ENCODE measurements at places on chromosomes 2 and 18.
A peak's percentile ranks its signal among the peaks of the same experiment; 100 is the strongest.

GRCh38 chr2:112566104-112566503 lies 18.3 kb upstream of the CHCHD5 start:
- DNase-seq, result no peak

DNA sequence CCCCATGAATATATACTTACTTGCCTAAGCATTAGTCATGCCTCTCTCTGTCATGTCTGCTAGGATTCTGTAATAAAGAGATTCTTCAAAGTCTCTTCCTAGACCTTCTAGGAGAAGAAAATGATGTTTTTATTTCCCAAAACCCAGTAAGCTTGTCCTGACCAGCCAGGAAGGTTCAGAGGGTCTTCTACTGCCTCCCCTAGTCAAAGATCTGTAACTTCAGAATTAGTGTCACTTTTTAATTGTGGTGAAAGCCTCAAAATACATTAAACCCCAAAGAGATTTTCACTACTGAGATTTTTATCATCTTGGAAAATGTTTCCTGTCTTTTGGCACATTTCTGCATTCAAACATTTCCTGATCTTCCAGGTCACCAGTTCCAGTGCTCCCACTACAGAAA lies 232.9 kb upstream of the STK17B start:
- peak; percentile 37 for DNase-seq

DNA sequence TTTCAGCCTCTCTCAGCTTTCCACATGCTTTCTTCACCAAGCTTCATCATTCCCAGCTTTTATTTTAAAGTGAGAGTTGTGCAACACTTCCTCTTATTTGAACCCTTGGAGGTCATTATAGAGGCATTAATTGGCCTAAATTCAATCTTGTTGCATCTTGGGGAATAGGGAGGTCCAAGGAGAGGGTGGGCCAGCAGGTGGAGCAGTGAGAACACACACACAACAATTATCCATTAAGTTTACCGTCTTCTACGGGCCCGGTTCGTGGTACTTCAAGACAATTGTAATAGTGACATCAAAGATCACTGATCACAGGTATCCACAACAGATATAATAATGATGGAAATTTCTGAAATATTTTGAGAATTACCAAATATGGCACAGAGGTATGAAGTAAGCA lies 457.2 kb upstream of the SMIM21 start:
- no peak for DNase-seq

GRCh38 chr18:76345901-76346300 lies 149.1 kb downstream of the ZNF516 start:
- no peak for DNase-seq

DNA sequence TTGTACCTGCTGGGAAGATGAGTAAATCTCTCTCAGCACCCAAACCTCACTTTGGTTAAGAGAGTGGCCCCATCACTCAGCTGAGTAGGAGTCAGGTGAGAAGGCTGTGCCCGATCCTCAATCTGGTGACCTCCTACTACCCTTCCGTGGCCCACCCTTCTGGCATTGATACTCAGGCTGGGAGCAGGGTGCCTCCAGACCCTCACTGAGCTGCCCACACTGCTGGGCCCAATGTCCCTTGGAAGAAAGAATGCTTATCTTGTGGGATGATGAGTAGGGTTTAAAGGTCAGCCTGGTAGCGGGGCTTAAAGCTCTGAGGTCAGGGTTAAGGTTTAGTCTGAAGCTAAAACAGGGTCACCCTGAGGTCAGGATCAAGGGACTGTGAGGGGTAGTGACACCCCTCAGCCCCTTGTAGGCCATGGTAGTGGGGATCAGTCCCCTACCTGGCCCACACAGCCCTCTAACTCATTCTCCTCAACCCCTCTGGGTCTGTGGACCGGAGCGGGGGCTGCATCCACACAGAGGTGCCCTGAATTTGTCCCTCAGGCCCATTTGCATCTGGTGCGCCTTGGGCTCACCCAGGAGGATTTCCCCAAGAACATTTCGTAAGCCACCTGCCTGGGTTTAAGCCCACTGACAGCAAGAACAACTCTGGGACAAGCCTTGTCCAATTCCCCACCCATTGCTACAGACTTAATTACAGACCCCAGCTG lies 123.8 kb downstream of the CYP26B1 start:
- no peak for DNase-seq

DNA sequence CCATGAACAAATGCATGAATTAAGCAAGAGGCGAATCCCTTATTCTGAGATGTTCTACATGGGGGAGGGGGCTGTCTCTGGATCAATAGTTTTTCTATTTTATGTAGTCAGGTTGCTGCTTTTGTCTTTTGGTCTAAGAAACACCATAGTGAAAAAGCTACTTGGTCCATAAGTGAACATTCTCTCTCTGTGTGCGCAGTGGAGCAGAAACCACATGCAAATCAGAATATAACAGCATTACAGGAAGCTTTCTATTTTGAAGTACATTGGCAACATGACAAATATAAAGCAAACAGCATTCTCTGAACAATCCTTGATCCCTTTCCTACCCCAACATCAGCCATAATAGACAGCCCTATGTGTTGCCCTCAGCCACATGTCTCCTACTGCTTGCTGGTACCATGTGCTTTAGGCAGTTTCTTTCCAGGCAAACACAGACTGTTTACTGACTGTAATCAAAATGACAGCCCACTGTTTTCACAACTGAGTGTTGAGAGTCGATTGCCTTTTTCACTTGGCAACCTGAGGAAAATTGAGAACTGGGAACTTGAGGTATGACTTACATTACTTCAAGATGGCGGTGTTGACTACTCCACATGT lies 10.6 kb downstream of the SCN3A start:
- DNase-seq, result no peak

- peak; percentile 51 for DNase-seq
Observed at GRCh38 chr18:2618009-2618408, 37.5 kb upstream of the SMCHD1 start.

DNA sequence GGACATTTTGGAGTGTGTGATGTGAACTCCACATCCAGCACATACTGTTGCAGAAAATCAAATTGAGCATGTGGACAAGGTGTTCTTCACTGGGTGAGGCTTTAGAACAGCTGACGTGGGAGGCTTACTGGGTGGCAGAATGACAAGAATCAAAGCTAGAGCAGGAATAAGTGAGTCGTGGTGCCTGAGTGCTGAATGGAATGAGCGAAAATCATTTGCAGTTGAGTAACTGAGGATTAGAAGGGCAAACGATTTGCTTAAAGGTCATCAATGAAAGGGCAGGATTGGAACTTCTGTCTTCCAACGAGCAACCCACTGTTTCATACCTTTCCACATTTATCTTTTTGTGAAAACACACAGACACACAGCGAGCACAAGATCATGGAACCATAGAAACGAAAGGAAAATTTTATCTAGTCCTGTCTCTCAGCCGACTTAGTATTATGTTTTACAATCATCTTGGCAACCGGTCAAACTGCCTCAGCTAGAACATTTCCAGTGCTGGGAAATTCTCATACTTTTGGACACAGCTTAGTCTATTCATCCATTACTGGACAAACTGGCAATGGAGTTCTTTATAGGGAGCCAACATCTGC lies 7.2 kb upstream of the DAW1 start:
- DNase-seq, result no peak

- DNase-seq, result no peak
Observed at GRCh38 chr2:33013684-33014110, 66.9 kb downstream of the LTBP1 start.

GRCh38 chr2:224401641-224402342 lies at the start of gene FAM124B:
FAM124B (minus strand) TSS chr2:224402107; CDS start chr2:224401768, 339 bp downstream.
- DNase-seq, result peak; percentile 24

DNA sequence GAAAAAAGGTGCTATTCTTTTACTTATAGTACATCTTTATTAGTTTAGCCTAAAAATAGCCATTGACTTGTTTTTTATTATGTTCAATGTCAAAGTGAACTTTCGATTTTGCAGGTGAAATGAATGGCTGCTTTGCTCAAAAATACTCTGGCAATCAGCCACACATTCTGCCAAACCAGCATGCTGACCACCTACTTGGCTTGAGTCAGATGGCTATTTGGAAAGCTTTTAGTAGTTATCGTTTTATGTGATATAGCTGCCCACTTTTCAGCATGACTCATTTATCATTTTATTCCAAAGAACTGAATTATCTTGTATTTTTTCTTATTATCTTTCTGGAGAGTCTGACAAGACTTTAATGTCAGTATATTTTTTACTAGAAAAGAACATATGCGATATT lies 1615.8 kb upstream of the TMEFF2 start:
- DNase-seq, result no peak

DNA sequence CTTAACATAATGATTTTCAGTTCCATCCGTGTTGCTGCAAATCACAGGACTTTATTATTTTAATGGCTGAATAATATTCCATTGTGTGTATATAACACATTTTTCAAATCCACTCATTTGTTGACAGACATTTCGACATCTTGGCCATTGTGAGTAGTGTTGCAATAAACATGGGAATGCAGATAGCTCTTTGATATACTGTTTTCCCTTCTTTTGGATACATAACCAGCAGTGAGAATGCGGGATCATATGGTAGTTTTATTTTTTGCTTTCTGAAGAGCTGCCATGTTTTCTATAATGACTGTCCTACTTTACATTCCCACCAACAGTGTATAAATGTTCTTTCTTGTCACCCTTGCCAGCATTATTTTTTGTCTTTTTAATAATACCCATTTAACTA lies 420.3 kb upstream of the CHAC2 start:
- DNase-seq, result no peak

DNA sequence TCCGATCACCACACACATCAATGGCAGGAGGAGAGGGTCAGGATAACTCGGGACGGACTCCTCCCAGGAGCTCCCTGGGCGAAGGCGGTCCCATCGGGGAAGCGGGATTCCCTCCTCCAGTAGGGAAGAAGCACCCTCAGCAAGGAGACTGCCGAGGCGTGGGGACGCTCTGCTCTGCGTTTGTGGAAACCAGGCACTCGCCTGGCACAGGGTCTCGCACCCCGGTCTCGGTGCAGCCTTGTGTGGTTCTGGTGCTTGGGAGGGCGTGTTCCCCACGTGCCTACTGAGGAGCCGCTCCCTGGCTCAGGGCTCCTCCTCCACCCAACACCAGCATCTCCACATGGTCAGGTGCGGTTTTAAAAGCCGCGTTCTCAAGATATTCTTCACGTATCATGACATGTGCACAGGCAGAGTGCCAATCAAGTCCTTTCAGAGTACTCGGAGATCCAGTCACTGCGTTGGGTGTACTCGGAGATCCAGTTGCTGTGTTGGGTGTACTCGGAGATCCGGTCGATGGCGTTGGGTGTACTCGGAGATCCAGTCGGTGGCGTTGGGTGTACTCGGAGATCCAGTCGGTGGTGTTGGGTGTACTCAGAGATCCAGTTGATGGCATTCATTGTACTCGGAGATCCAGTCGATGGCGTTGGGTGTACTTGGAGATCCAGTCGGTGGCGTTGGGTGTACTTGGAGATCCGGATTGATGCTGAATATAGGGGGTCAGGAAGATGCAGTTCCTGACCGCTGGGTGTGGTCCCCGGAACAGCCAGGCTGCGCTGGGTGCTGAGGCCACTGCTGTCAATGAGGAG lies 117.5 kb downstream of the RTP5 start:
- DNase-seq, result no peak

GRCh38 chr18:24219561-24220317 lies 80.9 kb downstream of the CABYR start:
- DNase-seq, result no peak

GRCh38 chr18:58670404-58671110 lies 708 bp upstream of the MALT1 start:
- DNase-seq, result no peak

DNA sequence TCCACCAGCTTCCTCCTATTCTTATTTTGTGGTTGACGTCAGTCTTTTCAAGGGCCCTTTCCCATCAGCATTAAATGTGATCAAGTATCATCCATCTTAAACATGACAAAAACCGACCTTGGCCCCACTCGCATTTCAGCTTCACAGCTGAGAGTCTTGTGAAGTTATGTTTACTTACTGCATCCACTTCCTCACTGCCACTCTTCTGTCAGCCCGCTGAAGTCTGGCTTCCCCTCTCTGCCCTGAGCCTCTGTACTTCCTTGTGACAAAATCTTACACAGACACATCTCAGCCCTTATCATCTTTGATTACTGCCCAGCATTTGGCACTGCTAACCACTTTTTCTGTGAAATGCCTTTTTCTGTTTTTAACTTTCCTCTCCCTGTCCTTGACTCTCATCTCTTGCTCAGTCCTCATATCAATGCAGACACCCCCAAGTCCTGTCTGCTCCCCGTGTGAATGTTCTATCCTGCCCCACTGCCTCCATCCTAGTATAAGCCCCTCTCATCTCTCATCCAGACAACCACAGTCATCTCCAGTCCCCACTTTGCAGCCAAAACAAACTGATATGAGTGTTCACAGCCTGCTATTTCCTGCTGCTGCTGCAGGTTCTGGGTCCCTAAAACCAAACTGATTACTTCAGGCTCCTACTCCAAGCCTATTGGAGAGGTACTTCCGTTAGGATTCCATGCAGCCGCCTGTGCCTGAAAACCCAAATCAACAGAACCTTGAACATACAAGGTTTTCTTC lies 31.4 kb downstream of the FOSL2 start:
- DNase-seq, result no peak

GRCh38 chr2:143574069-143574468 lies 444.9 kb downstream of the ARHGAP15 start:
- no peak for DNase-seq

GRCh38 chr2:100070078-100070477 lies 72.3 kb downstream of the AFF3 start:
- DNase-seq, result no peak

GRCh38 chr2:213246497-213247281 lies 37.6 kb upstream of the SPAG16 start:
- DNase-seq, result peak; percentile 45

GRCh38 chr2:149826471-149827125 lies 239.0 kb upstream of the MMADHC start:
- peak; percentile 2 for DNase-seq

DNA sequence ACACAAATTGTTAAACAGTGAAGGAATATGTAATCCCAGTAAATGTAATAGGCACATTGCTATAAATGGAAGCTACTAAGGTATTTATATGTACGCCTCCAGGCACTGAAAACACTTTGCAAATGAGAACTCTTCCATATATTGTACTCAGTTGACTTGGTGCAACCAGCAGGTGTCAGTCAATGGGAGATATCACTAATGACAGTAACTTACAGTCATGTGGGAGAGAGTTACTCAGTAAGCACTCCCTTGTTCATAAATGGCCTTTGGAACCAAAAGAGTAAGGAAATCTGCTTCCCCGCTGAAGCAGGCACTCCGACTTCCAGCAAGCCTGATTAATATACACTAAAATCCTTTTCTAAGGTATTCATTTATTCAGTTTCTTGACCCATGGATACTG lies 5.9 kb downstream of the MDH1 start:
- no peak for DNase-seq

DNA sequence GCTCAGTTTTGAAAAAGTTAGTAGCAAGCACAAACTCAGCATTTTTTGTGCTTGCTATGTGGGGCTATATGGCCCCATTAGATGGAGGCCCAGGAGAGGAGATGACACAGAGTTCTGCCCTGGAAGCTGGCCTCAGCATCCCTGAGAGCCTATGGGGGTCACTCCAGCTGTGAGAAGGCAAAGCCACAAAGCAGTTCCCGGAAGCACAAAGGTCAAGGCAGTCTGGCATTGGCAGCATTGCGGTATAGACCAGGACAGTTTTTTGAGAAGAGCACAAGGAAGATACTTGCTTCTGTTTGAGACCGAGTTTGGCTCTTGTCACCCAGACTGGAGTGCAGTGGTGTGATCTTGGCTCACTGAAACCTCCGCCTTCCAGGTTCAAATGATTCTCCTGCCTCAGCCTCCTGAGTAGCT lies 7.5 kb upstream of the ITPRIPL1 start:
- no peak for DNase-seq

- DNase-seq, result peak; percentile 13
Observed at GRCh38 chr2:73290049-73290839, 3.1 kb downstream of the EGR4 start.

Data from fibroblast of skin of scalp (primary cell).